AG09319 (cell line): ENCODE measurements at places on chromosomes 16 and 17.

GRCh38 chr16:30032083-30032819 lies 1.2 kb upstream of the TLCD3B start:
- DNase-seq: no peak

DNA sequence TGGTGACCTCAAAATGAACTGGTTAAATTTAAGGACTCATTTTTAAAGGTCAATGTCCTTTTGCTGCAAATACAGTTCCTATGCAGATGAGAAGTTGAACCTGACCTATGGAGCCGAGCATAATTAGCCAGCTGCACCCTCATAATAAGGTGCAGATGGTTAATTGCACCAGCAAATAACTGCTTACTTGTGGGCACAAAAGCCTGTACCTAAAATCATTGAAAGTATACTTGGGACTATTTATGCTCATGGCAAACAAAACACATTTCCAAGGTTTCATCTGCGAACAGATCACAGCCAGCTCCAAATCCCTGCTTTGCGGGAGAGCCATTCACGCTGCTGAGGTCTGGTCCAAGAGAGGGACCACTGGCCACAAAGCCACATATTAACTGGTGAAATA lies 13.0 kb downstream of the HYDIN start:
- no peak for DNase-seq

DNA sequence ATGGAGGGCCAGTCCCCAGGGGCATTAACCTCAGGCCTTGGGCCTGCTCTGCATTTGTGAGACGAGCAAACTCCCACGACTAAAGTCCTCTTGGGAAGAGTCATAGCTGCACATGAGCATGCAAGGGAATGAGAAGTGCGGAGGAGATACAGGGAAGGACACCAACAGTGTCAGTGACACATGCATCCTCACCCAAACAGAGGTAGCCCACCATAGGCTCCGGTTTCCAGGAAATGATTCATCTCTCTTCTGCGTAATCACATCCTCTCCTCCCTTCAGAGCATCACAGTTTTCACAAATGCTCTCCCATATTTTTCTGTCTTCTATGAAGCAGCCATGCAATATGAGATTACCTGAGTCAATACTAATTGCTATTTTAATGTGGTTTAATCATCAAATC lies 725.7 kb upstream of the GOT2 start:
- no peak for DNase-seq

DNA sequence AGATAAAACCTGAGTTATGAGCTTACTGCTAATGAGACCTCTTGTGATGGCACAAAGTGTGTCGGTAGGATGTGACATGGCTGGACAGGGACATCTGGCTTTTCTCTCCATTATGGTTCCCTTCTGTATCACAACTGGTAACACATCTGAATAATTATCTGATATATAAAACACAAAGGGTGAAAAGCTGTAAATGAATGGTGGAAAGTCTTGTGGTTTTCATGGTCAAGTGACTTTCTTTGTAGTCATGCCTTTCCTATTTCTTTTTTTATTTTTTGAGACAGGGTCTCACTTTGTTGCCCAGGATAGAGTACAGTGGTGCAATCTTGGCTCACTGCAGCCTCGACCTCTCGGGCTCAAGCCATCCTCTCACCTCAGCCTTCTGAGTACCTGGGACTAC lies 35.3 kb upstream of the ZFHX3 start:
- no peak for DNase-seq

- no peak for DNase-seq
These were observed 1.6 kb downstream of the NOG start for GRCh38 chr17:56595108-56595418.

- DNase-seq: no peak
These were observed 13.2 kb downstream of the PSMD12 start for GRCh38 chr17:67353161-67353560.

GRCh38 chr16:10678655-10679054 lies 16.1 kb downstream of the TEKT5 start:
- DNase-seq: no peak

DNA sequence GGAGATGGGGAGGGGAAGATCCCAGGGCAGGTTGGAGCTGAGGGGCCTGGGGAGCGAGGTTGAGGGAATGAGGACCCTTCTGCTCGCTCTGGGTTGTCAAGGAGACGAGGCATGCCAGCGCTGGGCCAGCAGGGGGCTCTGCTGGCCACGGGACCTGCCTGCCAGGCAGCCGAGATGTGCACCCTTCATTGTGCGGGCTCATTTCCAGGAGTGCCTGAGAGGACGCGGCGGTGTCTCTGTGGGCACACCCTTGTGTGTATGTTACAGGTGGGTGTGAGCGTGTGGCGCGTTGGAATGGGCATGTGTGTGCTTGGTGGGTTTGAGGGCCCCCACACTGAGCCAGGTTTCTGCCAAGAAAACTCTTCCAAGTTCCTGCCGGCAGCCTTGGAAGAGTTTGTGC lies 15.9 kb downstream of the ARHGAP23 start:
- no peak for DNase-seq

GRCh38 chr17:60557805-60558204 lies 31.8 kb upstream of the APPBP2 start:
- DNase-seq: no peak

GRCh38 chr17:76195281-76196096 lies 44.8 kb downstream of the RNF157 start:
- no peak for DNase-seq

DNA sequence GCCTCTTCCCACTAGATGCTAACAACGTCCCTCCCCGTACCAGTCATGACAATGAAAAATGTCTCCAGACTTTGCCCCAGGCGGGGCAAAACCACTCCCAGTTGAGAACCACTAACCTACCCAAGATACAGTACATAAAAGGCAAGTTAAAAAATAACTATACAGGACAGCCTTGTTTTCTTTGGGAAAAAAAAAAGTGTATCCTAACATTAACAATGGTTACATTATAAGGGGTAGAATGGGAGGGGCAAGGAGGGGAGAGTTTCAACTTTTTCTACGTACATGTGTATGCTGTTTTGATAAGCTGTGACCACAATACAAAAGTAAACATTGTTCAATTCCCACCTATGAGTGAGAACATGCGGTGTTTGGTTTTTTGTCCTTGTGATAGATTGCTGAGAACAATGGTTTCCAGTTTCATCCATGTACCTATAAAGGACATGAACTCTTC lies 94.9 kb downstream of the TOX3 start:
- DNase-seq: no peak

DNA sequence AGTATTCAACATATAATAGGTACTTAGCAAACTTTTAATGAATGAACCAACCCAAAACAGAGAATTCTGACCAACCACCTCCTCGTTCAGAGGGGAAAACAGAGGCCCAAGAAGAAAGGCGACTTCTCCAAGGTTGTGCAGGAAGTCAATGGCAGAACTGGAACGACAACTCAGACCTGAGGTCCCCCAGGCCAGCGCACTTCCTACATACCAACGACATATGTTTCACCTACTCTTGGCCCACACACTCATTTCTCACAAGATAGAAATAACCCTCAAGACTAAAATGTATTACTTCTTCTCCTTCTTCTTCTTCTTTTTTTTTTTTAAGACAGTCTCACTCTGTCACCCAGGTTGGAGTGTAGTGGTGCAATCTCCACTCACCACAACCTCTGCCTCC lies 14.4 kb downstream of the CHCT1 start:
- no peak for DNase-seq
